ENCODE measurements at places on chromosomes 1 and 21. TPM values are rescaled to one million over a fixed set of nuclear protein-coding genes. Genes with fewer than 3 reads are reported as not detected.

GRCh38 chr1:79603843-79604242, 597.3 kb upstream of the ADGRL4 start:
- no peak for DNase-seq
- H3K27ac ChIP-seq: no peak overlapping the region
- H3K4me3 ChIP-seq: no peak overlapping the region
- H3K36me3 ChIP-seq: no peaks in the 10 kb centered on the region

- H3K4me3 ChIP-seq: peak overlapping the region; percentile 74
- no peaks in the 10 kb centered on the region for H3K27me3 ChIP-seq
- H3K27ac ChIP-seq: peak overlapping the region; percentile 86
- no peaks in the 10 kb centered on the region for H3K36me3 ChIP-seq
- peak; percentile 67 for DNase-seq
Observed at GRCh38 chr21:42496839-42497202, 797 bp upstream of the RSPH1 start.

GRCh38 chr1:25055961-25056360, 125.9 kb upstream of the RUNX3 start:
- peak; percentile 14 for DNase-seq
- H3K27ac ChIP-seq: no peak overlapping the region
- H3K4me3 ChIP-seq: no peak overlapping the region
- peaks cover 36% of the 10 kb centered on the region for H3K27me3 ChIP-seq

- peak overlapping the region; percentile 82 for H3K4me3 ChIP-seq
- H3K27ac ChIP-seq: peak overlapping the region; percentile 86
- H3K4me1 ChIP-seq: peaks cover 27% of the 10 kb centered on the region
Observed at GRCh38 chr1:241639623-241640148, 483 bp downstream of the CHML start.

DNA sequence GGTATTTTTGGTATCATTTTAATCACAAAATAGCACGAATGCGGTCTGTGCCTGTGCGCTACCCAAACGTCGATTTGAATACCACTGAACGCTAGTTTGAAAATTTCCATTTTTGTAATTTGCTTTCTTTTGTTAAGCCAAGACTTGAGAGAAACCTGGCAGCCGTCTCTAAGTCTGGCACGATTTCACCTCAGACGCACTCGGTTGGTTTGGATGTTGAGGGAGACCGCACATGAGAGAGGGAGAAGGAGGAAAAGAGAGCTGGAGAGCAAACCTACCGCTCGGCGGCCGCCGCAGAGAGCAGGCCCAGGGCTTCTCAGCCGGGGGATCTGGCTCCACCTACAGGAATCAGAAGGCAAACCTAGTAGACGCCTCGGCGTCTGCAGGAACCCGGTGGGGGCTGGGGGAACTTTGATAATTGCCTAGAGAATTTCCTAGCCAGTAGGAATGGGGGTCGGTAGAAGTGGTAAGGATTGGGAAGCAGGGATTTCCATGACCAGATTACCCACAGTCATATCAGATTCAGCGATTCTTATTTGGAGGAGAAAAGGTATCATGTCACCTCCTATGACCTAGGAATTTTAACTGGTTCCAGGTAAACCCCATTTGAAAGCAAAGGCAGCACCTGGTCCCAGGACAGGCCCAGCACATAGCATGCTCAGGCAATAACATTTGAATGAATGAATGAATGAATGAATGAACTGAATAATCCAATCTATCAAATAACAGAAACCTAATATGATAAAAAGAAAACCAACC, 83.2 kb downstream of the TM2D1 start:
- no peaks in the 10 kb centered on the region for H3K27me3 ChIP-seq
- peak overlapping the region; percentile 78 for H3K27ac ChIP-seq
- no peaks in the 10 kb centered on the region for H3K36me3 ChIP-seq
- peak overlapping the region; percentile 40 for H3K4me3 ChIP-seq
- peak; percentile 83 for DNase-seq
- H3K4me1 ChIP-seq: peaks cover 16% of the 10 kb centered on the region

- no peaks in the 10 kb centered on the region for H3K27me3 ChIP-seq
- H3K36me3 ChIP-seq: no peaks in the 10 kb centered on the region
- no peak for DNase-seq
- no peaks in the 10 kb centered on the region for H3K4me1 ChIP-seq
- no peak overlapping the region for H3K4me3 ChIP-seq
Observed at GRCh38 chr1:198143797-198144196, 13.0 kb upstream of the NEK7 start.

- no peaks in the 10 kb centered on the region for H3K36me3 ChIP-seq
- H3K4me3 ChIP-seq: no peak overlapping the region
- DNase-seq: no peak
Observed at GRCh38 chr1:151710187-151710840, 6.3 kb downstream of the CELF3 start.

The ADGRB2 gene
- total RNA-seq: 1.1 TPM

The LDLRAD1 gene
- total RNA-seq: 13.7 TPM

The CLIC4 gene
- 169 TPM for total RNA-seq

The VCAM1 gene
- 5.5 TPM for total RNA-seq
